ENCODE measurements at places on chromosomes 11 and 22. TPM values are rescaled to one million over a fixed set of nuclear protein-coding genes. Genes with fewer than 3 reads are reported as not detected.

Gene FAM83F
- 3.6 TPM for polyA plus RNA-seq

Gene RTCB
- 99.7 TPM for polyA plus RNA-seq

Gene RBMXL2
- polyA plus RNA-seq = 0.10 TPM

Gene NXPE2
- 0.41 TPM for polyA plus RNA-seq

Gene PTDSS2
- 32.3 TPM for polyA plus RNA-seq

Gene CST6
- not detected for polyA plus RNA-seq

Gene RIMBP3B
- not detected for polyA plus RNA-seq

Gene CCDC116
- polyA plus RNA-seq = 0.41 TPM

Gene CATSPERZ
- polyA plus RNA-seq = 0.79 TPM

Gene OR52E8
- polyA plus RNA-seq = not detected

Gene C1QTNF4
- polyA plus RNA-seq = 12.8 TPM

Gene ARHGAP42
- polyA plus RNA-seq = 39.5 TPM

Gene CBLIF
- not detected for polyA plus RNA-seq

Gene RFPL1
- polyA plus RNA-seq = 1.2 TPM

Gene FIBIN
- polyA plus RNA-seq = 25.5 TPM

Gene NPTXR
- 5.3 TPM for polyA plus RNA-seq

Gene CCDC87
- 0.32 TPM for polyA plus RNA-seq

Gene DBX1
- not detected for polyA plus RNA-seq

Gene NRGN
- polyA plus RNA-seq = 17.4 TPM

Gene FXYD2
- 365 TPM for polyA plus RNA-seq

Gene OR5P2
- not detected for polyA plus RNA-seq

Gene APOL1
- 11.7 TPM for polyA plus RNA-seq

Gene FOLR1
- 47.4 TPM for polyA plus RNA-seq

Gene SCUBE1
- 7.7 TPM for polyA plus RNA-seq

Gene ZNRF3
- polyA plus RNA-seq = 29.1 TPM

Gene ZNF74
- 15.1 TPM for polyA plus RNA-seq

Gene TRIM49
- not detected for polyA plus RNA-seq

Gene ME3
- polyA plus RNA-seq = 12.6 TPM

Gene PGA5
- 1.0 TPM for polyA plus RNA-seq

Gene KCNK4
- polyA plus RNA-seq = not detected

Gene ADAMTS15
- polyA plus RNA-seq = 62.0 TPM

Gene LRRC74B
- 0.06 TPM for polyA plus RNA-seq

Gene MB
- polyA plus RNA-seq = not detected

Gene ROBO4
- polyA plus RNA-seq = 13.6 TPM

Gene VSIG10L2
- not detected for polyA plus RNA-seq

Gene SLC22A12
- polyA plus RNA-seq = 3.4 TPM

Gene CCDC73
- polyA plus RNA-seq = 0.19 TPM

Gene KRTAP5-2
- polyA plus RNA-seq = not detected

Gene GRK3
- polyA plus RNA-seq = 10.4 TPM

Gene TRIM51
- polyA plus RNA-seq = not detected

Gene PRDM10
- polyA plus RNA-seq = 9.8 TPM

Gene USP2
- 11.3 TPM for polyA plus RNA-seq

Gene C11orf91
- polyA plus RNA-seq = not detected

Gene MUC2
- 0.17 TPM for polyA plus RNA-seq
